ENCODE measurements at places on chromosomes 3 and 15.

GRCh38 chr15:99051308-99051707 is 43.7 kb upstream of the PGPEP1L start:
- ATAC-seq, result no peak

DNA sequence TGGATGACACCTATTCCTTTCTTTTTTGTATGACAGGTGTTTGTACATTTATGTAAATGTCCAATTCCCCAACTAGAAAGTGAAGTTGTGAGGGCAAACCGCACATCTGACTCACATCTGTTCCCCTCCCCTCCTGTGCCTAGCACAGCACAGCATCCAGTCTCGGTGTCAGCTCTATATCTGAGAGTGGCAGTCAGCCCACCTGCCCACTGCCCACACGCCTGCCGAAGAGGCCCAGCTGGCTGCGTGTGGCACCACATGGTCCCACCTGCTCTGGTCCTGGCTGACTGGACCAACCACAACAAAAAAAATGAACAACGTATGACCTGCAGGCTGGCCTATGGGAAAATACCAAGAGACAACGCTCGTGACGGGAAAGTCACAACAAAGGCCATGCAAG is 62.8 kb downstream of the XXYLT1 start:
- ATAC-seq, result no peak

GRCh38 chr3:133761605-133762484 is 15.7 kb downstream of the TF start:
- no peak for ATAC-seq

- ATAC-seq, result no peak
Measured at GRCh38 chr3:192750201-192750600, 22.9 kb upstream of the FGF12 start.

DNA sequence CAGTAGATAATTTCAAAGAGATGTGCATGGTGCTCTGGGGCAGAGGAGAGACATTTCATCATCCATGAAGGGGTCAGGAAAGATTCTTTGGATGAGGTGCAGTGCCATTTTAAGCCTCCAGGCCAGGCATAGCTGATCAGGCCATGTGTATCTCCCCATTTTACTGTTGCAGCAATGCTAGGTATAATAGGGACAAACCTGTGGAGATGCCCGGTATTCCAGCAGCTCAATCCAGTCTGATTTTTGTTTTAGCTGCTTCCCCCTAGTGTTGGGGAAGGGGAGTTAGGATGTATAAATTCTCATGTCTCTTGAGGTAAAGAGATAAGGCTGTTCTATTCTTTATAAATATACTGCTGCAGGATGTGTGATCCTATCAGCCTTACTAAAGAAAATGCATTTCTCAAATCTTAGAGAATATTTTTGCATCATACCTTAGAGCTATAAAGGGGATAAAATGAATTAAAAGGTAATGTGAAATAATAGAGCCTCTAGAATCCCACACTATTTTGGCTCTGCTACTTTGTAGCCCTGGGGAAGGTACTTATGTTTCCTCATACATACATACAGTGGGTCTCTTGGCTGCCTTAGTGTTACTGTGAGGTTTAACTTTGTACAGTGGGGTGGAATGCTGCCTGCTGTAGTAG is 5.2 kb downstream of the CDV3 start:
- peak; percentile 71 for ATAC-seq

- ATAC-seq, result no peak
Measured at GRCh38 chr15:42602501-42602900, 27.1 kb downstream of the STARD9 start.

DNA sequence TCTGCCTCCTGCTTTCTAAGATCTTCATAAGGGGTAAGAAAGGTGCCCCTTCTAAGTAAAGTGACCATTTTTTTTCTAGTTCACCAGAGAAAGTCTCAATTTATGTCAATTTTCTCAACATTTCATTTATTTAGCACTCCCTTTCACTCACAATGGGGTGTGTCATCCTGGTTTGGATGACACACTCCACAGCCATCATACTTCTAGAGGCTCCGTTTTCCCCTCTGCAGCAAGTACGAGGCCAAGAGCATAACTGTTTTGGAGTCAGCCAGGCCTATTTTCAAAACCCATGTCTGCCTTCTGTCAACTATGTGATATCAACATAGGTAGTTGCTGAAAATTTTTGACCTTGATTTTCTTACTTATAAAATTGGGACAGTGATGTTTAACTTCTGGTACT is 703.2 kb downstream of the NLGN1 start:
- ATAC-seq, result no peak

DNA sequence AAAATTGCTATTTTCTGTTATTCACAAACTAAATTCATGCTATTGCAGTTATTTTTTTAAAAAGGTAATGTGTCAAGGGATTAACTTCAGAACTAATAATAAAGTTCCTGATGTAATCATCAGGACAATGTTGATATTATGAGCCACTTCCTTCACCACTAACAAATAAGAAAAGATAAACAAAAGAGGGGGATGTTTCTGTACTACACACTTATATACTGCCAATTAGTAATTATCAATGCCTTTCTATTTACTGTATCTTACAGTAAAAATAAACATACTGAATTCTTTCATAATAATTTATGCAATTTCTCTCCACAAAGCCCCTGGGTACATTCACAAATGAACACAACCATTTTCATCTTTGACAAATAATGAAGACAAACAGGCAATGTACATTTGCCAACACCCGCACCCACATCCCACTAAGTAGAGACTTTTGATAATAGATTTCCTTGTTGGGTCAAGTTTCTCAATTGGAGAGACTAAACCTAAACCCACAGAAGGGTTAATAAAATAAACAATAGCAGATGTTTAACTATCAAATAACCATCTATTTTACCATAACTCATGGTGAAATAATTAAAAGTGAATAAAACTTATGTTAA is 3.7 kb downstream of the CBLB start:
- no peak for ATAC-seq

- ATAC-seq, result no peak
Measured at GRCh38 chr3:47803480-47804025, 615 bp downstream of the DHX30 start.

- ATAC-seq, result no peak
Measured at GRCh38 chr3:69741032-69741767, 1.9 kb downstream of the MITF start.

DNA sequence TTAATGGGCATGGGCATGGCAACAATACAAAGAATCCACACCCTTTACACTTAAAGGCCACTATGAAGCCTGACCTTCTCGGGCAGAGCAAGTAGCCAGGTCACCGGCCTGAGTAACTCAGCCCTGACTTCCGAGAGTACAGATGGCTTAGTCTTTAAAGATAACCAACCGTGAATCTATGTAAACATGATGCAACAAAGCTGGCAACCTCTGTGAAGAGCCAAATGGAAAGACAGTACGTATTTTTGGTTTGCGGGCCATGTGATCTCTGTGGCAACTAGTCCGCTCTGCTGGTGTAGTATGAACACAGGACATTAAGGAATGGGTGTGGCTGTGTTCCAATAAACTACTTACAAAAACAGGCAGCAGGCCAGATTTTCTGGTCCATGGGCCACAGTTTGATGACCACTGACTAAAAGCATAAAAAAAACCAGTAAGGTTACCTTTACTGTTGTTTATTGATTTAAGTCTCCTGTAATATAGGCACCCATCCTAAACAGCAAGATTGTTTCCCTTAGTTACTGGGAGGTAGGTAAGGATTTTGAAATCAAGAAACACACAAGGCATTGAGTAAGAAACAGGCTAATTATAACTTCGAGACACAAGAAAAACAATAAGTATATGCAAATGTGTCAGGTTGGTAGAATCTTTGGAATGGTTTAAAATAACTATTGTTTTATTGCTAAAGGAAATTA is 14.5 kb downstream of the RIOX2 start:
- ATAC-seq, result no peak

DNA sequence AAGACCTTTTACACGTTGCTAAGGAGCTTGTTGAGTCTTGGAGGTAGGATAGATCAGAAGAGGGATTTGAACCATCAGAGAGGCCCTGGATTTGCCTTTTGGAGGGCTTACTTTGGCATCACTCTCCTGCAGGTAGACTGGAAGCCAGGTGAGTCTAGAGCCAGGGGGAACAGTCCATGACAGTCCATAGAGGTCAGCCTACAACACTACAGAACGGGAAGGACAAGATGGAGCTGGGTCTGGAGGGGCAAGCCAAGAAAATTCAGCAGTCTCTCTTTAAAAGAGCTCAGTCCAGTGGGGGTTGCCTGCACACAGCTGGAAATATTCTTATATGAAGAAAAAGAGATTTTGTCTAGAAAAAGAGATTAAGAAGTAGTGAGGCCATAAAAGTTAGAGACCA is 60.7 kb downstream of the HHLA2 start:
- no peak for ATAC-seq

DNA sequence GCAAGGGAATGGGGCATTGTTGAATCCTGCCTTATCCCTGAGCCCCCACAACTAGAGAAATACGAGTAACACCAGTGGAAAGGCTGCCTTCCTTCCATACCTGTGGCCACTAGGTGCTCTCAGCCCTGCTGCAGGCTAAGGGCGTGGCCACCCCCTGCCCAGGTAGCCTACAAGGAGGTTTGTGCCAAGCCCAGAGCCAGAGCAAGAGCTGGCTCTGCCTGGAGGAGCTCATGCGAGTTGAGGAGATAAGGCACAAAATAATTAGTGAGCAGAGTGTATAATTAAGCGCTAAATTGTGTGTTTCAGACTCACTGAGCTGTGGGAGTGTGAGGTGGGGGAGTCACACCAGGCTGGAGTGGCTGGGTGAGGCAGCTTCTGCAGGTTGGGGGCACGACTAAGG is 49.2 kb downstream of the TPRA1 start:
- no peak for ATAC-seq

DNA sequence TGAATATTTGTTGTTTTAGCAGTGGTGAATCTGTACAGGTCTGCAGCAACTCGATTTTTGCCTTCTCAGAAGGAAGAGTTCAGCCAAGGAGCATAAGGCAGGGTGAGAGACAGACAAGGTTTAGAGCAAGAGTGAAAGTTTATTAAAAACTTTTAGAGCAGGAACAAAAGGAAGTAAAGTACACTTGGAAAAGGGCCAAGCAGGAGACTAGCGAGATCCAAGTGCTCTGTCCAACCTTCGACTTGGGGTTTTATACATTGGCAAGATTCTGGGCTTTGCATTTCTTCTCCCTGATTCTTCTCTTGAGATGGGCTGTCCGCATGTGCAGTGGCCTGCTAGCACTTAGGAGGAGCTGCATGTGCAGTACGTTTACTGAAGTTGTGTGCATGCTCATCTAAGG is 46.7 kb upstream of the AADACL2 start:
- ATAC-seq, result no peak

- ATAC-seq, result peak; percentile 26
Measured at GRCh38 chr15:70348581-70349344, 251.0 kb upstream of the TLE3 start.

- no peak for ATAC-seq
Measured at GRCh38 chr15:99433026-99433756, 132.6 kb upstream of the MEF2A start.
